Stimulated activated CD4-positive, alpha-beta T cell treated with anti-CD3 and anti-CD28 coated beads, Interleukin-1b, Interleukin-23, amount 100 ng/mL, for 48 hours (primary cell): ENCODE measurements at places on chromosomes 4 and X.
A peak's percentile ranks its signal among the peaks of the same experiment; 100 is the strongest.

GRCh38 chr4:152591396-152591795 lies 55.5 kb upstream of the FBXW7 start:
- peak; percentile 36 for DNase-seq

DNA sequence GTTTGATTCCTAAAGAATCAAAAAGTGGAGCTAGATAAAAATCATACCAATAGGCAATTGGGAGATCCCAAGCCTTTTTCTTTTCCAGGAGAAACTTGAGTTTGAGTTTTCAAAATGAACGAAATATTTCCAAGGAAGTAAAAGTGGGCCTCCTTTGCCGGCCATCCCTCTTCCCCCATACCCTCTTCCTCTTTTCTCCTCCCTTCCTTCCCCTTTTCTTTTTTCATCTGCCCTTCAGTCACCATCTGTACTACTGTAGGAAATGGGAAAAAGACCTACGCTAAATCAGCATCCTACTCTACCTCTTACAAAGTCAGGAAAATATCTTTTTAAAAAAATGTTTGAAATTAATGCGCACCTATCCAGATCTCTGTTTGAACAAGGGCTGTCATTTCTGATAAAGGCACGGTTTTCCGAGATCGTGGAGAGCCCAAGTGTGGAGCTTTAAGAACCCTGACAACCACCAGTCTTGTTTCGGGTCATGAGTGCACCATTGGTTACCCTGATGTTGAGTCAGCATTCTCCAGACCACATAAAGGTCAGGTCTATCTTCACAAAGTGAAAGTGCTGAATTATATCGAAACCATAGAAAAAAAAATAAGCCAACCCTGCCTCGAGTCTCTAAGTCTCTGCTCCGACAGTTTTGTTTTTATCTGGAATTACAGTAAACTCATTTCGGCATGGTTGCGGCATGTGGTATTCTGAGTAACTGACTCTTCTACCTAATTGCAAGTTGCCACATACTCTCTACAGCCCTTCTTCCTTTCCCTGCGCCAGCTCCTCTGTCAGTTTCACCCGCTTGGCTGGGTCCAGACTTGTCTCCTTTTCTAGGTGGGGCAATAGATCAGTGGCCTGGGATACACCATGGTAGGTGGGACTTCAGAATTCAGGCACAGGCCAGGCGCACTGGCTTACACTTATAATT lies 140.2 kb upstream of the KLF3 start:
- DNase-seq = peak; percentile 67

DNA sequence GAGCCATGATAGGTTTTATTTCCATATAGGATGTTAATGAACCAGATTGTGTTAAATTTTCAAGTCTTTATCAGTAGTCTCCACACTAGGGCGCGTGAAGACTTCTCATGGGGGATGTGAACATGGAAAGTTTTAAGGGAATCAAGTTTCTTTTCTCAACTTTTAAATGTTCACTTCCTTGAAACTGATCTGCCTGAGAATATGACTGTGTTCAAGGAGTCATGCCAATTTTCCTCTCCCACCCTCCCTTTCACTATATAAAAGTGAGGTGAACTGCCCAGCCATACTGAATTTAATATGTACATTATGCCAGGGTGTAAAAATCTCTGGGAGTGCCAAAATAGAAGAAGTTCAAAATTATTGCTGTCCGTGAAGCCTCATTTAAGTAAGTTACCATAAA lies 30.4 kb upstream of the HPGDS start:
- no peak for DNase-seq

DNA sequence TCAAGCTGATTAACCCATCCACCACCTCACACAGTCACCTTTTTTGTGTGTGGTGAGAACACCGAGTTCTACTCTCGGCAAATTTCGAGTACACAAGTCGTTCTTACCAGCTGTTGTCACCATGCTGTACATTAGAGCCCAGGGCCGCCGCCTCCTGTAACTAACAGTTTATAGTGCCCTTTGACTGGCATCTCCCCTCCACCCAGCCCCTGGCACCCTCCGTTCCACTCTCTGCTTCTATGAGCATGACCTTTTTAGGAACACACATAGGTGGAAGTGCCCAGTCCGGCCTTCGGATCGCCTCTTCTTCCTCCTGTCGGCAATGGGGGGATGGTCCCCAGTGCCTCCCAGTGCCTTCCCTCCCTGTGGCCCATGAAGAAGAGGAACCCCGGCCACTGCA lies 141.4 kb downstream of the STK32B start:
- no peak for DNase-seq

GRCh38 chrX:103847174-103847870 lies 15.3 kb upstream of the RAB9B start:
- no peak for DNase-seq

DNA sequence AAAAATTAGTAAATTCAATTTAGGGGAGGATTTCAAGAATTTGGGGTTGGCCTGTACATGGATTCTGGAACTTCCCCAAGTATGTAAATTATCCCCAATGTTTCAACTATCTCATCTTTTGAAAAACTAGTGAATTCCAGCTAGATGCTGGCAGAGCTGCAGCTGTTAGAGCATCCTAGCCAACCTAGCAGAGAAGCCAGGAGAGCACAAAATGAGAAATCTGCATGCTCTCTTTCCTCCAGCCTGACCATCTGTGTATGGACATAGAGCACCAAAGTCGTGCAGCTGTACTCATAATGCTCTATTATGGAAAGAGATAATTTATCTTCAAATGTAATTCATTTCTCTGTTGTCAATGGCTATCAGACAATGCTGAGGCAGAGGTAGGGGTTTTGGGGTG lies 1217.7 kb downstream of the PCDH19 start:
- no peak for DNase-seq

DNA sequence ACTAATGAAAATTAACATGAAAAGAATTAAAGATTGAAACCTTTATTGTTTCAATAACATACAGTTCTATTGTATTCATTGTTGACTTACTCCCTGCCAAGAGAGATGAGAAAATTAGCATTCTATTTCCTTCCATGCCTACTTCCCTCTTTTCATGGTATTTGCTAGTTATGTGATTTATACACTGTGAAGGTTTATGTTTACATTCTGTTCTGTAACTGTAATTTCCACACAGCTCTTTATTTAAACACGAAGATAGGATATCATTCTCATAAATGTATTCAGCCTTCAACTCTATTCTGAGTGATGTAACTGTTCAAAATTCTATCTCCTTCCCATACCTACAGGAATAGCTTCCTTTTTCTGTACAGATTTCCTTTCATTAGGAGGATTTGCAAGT lies 6.6 kb downstream of the CCDC110 start:
- no peak for DNase-seq

DNA sequence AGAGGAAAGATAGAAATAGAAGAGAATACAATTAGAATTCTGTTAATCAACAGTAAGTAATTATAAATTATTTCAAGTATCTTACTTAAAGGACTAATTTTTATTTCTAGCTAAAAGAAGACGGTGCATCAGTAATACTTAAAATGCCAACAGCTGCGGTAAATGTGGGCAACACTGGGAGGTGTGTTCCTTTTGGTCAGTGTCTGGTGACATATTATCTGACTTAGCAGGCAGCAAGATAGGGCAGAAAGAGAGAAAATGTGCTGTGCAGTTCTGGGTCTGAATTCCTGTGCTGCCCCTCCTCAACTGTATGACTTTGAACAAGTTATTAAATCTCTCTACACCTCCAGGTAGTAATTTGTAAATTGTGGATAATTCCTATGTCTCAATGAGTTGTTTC lies 120.6 kb downstream of the ZNF827 start:
- no peak for DNase-seq

GRCh38 chrX:1946974-1947373 lies 332.1 kb downstream of the ASMT start:
- no peak for DNase-seq

GRCh38 chr4:6339818-6340445 lies 70.3 kb downstream of the WFS1 start:
- DNase-seq = no peak

- DNase-seq = no peak
Observed at GRCh38 chr4:176635372-176636261, 157.1 kb downstream of the VEGFC start.

GRCh38 chrX:16705370-16705769 lies 7.1 kb downstream of the CTPS2 start:
- DNase-seq = no peak

DNA sequence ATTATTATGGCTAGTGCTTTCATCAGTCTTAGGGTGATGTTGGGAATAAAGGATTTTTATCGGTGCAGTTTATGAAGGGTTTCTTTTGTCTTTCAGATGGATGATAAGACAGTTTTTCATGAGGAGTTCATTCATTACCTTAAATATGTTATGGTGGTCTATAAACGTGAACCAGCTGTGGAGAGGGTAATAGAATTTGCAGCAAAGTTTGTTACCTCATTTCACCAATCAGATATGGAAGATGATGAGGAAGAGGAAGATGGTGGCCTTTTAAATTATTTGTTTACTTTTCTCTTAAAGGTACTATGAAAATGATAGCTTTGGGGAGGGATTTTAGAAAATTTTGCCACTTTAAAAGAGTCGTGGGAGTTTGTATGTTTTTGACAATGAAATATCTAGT lies 1.3 kb downstream of the NCAPG start:
- DNase-seq = no peak

DNA sequence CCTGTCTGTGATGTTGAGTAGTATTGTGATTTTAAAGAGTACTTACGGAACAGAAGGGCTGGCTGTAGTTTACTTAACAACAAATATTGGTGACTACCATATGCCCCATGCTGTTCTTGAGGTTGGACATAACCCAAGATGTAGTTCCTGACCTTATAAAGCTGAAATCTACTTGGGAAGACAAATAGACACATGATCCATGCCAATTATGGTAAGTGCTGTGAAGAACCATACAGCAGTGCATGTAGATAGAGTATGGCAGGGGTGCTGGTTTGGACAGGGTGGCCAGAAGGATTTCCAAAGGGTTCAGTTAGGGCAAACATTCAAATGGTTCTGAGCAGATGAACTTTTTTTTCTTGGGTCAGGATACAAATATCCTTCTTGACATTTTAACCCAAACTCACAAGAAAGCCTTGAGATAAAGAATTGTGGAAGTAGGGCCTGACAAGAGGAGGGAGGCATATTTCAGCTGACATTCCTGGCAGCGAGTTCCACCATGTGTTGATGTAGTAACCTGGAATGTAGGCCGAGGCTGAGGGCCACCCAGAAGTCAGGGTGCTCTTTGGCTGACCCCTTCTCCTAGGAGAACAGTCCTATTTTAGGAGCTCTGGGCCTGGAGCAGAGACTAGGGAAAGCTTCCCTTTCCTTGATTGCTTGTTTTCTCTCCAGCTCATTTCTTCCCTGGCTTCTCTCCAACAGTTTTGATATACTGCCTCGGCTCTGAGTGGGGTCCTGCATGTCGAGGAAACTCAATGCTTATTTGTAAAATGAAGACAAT lies 74.2 kb downstream of the FREM3 start:
- DNase-seq = no peak

DNA sequence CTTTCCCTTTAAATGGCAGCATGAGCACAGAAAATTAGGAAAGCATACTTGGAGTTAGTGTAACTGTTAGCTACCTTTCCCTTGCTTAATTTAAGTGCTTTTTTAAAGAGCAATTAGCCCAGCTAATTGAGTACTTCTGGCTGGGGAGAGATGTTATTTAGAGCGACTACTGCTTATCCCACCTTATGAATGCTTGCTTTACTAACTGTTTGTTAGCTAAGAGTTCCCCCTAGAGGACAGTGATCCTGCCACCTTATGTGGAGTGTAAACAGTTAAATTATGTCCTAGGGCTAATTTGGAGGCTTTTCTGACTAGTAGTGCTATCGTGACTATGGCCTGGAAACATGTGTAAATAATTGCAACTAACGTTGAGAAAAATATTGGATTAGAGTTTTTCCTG lies 909.4 kb downstream of the FSTL5 start:
- DNase-seq = no peak

GRCh38 chr4:3809028-3809427 lies 42.8 kb downstream of the ADRA2C start:
- DNase-seq = no peak

DNA sequence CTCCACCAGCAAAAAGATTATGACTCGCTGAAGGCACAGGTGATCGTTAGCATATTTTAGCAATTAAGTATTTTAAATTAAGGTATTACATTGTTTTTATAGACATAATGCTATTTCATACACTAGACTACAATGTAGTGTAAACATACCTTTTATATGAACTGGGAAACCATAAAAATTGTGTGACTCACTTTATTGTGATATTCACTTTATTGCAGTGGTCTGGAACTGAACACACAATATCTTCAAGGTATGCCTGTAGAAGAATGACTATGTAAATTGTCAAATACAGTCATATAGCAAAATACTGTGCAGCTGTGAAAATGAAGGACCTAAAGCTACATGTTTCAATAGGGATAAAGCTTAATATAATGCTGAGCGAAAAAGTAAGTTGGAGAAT lies 26.6 kb upstream of the MAML3 start:
- no peak for DNase-seq

GRCh38 chr4:174869339-174869738 lies 40.3 kb upstream of the GLRA3 start:
- DNase-seq = no peak

DNA sequence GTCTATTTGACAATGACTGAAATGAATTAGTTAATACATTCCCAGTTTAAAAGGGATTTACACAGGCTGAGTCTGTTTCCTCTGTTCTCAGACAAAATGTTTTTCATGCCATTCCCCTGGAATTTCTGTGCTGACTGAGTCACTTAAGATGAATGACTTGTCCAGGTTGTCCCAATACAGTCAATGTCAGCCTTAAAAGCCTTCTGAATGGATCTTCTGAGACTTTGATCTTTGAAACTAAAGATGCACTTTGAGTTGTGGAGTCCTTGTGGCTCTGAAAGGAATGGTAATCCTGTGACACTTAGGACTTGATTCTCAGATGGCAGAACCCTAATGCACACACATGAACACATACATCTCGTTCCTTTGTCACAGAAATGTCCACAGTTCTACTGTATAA lies 622.2 kb upstream of the GRID2 start:
- no peak for DNase-seq

DNA sequence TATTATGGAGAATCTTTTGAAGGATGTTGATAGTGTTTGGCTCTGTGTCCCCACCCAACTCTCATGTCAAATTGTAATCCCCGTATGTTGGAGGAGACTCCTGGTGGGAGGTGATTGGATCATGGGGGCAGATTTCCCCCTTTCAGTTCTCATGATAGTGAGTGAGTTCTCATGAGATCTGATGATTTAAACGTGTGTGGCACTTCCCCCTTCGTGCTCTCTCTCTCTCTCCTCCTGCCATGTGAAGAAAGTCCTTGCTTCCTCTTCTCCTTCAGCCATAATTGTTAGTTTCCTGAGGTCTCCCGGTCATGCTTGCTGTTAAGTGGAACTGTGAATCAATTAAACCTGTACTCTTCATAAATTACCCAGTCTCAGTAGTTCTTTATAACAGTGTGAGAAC lies 166.1 kb upstream of the NUDT6 start:
- DNase-seq = no peak

- no peak for DNase-seq
Observed at GRCh38 chr4:151785484-151786157, 24.8 kb upstream of the GATB start.

GRCh38 chr4:53005808-53006207 lies 143.7 kb downstream of the RASL11B start:
- DNase-seq = no peak

- no peak for DNase-seq
Observed at GRCh38 chr4:129603241-129603931, 507.4 kb downstream of the C4orf33 start.
